ENCODE measurements at places on chromosomes 13 and 19.
A peak's percentile ranks its signal among the peaks of the same experiment; 100 is the strongest.

DNA sequence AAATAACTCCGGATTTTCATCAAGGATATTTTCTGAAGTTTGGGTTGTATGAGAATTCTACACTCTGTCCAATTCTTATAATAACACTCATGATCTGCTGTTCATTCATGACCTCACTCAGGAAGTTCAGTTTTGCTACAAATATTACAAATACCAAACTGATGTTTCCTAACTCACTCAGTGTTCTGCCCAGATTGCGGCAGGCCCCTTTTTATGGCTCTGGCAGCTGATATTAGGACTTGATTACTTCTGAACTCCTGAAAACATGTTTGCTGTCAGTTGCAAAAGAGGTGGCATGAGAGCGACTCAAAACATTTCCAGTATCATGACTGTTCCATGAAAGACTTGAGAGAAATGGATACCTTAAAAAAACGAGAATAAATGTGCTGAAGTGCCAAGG lies 188.0 kb downstream of the RGCC start:
- DNase-seq, result no peak

DNA sequence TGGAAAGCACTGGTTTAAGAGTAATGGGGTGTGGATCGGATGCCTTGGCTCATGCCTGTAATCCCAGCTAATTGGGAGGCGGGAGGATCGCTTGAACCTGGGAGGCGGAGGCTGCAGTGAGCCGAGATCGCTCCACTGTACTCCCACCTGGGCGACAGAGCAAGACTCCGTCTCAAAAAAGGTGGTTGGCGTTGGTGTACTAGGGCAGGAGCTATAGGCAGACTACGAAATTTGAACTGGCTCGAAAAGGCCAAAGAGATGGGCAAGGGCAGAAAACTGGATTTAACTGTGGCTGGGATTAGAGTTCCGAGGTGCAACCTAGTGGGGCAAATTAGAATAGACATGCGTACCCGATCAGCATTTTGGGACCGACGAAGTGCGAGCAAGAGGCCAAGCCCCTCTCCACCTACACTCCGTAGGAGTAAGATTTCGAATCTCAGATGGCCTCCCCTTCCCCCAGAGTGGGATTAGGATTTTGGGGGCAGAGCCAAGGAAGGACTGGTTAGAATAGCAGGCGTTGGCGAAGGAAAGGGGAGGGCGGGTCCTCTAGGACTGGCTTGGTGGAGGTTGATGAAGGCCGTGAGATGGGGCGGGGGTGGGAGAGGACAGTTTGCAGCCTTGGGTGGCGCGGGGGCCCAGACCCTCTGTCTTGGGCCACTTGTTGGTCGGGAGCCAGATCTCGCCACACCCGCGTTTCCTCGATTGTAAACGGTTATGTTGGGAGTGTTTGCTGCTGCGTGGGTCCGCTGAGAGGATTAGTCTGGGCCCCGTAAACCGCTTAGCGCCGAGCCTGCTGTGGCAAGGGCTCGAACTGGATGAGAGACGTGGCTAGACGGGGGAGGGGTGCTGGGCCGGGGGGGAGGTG lies 2.0 kb upstream of the INAFM1 start:
- DNase-seq, result peak; percentile 70

DNA sequence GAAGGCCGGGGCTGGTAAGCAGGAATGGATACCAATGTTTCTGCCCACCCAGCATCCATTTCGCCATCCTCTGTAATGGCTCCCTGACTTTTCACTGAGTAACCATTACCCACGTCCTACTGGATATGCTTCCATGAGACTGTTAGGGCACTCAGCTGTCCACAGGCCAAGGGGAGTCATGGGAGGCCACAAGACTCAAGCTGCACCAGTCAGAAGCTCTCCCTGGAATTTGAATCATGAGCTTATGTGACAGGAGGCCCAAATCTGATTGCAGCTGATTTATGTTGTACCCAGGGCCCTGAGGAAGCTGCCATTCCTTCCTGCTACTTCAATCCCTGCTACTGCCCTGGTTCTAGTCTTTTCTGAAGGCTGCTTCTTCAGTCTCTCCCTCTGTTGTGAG lies 28.3 kb downstream of the DEDD2 start:
- DNase-seq, result no peak

GRCh38 chr19:49502866-49503581 lies 6.8 kb downstream of the RPS11 start:
- no peak for DNase-seq

DNA sequence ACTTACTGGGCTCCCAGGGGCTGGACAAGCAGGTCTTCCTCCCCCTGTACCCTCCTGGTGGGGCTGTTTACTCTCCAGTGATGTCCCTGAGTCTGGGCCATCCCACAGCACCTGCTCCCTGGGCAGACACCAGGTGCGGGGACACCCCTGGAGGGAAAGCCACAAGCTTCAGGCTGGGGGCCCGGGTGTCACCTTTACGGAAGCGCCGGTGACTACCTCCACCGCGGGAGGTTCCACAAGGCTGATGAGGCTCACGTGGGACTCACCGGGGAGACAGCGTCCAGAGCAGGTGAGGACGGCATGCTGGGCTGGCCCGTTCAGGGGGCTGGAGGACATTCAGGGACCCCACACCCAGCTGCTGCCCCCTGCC lies 24.9 kb downstream of the NFILZ start:
- DNase-seq, result peak; percentile 9
